ENCODE measurements at places on chromosomes 7 and 10.

- no peak for DNase-seq
Observed at GRCh38 chr10:104045151-104046089, 40.3 kb downstream of the COL17A1 start.

GRCh38 chr7:87003872-87004798, 55.3 kb downstream of the ELAPOR2 start:
- DNase-seq = no peak

GRCh38 chr10:117262291-117262902, 21.5 kb downstream of the SLC18A2 start:
- DNase-seq = no peak

DNA sequence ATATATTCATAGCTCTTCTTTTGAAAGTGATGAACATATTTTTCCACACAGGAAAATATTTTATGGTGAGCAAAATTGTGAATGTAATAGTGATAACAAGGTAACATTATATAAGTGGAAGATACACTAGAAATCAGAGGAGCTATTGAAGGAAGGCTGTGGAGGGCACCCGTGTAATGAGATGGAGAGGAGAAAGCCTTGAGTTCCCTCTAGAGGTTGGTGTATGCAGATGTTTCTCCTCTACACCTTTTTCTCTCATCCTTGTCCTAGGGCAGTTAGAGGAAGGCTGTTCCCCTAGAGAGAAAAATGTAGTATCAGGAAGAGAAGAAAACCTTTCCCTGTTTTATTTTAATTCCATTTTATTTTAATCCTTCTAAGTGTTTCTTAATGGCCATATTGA, 54.6 kb upstream of the NRG3 start:
- no peak for DNase-seq

DNA sequence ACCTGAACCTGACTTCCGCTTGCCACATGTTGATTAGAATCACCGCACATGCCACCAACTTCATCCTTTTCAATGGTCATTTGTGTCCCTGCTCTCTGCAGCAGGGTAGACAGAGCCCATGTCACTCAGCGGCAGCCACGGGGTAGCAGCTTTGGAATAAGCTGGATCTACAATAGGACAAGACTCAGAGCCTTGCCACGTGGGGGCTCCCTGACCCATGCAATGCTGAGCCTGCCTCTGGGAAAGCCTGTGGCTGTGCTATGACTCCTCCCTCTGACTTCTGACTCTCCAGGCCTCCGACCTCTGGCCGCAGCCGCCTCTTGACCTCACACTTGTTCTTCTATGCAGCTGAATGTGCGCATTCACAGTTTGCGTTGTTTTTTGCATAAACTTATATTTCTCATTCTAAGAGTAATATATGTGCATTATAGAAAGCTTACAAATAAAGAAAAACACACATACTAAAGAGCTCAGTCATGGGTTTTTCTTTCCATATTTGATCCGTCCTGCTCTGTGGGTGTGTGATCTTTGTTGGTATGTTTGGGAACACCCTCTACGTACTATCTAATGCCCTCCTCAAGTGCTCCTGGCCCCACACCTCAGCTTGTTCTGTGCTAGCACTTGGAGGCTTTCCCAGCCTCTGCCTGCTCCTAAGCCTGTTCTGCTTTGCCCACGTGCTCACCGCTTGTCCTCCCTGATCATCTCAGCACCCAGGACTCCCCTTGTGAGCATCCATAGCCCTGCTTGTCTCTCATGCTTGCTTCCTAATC, 198.0 kb upstream of the MKI67 start:
- DNase-seq = no peak

GRCh38 chr10:27893358-27893954, 105.4 kb downstream of the ODAD2 start:
- DNase-seq = no peak

DNA sequence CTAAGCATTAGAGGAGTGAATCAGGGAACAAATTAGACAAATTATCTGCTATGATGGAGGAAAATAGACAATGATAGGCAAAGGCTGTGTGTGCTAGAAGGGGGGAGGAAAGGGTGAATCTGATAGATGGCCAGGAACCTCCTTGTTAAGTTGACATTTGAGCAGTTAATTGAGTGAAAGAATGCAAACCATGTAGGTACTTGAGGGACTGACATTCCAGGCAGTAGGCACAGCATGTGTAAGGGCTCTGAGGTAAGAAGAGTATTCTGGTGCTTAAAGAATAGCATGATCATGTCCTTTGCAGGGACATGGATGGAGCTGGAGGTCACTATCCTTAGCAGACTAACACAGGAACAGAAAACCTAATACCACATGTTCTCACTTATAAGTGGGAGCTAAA, 48.6 kb upstream of the TES start:
- DNase-seq = no peak

DNA sequence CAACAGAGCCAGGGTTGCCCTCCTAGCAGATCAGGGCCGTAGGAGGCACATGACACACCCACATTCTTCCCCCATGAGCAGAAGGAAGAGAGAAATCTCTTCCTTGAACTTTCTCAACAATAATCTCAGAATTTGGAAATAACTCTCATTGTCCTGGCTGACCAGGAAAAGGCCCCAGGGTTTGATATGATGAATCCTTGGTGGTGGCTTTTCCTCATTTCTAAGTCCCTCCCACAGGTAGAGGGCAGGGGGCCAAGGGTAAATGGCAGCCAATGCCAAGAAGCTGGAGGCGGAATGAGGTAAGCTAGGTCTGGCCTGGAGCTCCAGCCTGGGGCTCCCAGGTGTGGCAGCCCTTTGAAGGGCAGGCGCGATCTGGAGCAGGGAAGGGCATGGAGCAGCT, 67.8 kb downstream of the GRB10 start:
- DNase-seq = no peak

- no peak for DNase-seq
Observed at GRCh38 chr7:38186593-38187314, 8.7 kb downstream of the STARD3NL start.

DNA sequence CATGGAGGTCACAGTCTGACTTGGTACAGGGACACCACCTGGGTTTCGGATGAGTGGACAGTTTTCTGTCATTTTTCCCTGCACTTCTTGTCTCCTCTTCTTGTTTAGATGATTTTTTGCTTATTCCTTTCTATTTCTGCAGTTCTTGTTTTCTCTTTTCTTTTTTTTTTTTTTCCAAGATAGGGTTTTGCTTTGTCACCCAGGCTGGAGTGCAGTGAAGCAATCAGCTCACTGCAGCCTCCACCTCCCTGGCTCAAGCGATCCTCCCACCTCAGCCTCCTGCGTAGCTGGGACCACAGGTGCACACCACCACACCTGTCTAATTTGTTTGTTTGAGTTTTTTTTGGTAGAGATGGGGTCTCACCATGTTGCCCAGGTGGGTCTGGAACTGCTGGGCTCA, 49.7 kb upstream of the RASGEF1A start:
- no peak for DNase-seq

DNA sequence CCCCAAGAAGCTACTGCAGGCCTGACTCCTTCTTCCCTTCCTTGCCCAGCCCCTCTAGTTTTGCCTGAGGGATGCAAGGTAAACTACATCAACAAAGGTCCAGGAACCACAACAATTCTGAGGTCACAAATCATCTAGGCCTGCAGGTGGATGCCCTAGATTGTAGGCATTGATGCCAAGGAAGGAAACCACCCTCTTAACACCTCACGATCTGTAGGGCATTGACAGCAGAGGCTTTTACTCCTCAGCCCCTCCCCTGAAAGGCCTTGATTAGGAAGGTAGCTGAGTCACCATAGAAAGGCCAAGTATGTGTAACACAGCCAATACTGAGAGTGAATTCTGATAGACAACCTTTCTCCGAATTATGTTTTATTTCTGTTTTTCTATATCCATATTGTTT, 46.7 kb upstream of the FAM3C start:
- no peak for DNase-seq

GRCh38 chr10:83908506-83908905, 230.8 kb upstream of the GHITM start:
- DNase-seq = no peak

DNA sequence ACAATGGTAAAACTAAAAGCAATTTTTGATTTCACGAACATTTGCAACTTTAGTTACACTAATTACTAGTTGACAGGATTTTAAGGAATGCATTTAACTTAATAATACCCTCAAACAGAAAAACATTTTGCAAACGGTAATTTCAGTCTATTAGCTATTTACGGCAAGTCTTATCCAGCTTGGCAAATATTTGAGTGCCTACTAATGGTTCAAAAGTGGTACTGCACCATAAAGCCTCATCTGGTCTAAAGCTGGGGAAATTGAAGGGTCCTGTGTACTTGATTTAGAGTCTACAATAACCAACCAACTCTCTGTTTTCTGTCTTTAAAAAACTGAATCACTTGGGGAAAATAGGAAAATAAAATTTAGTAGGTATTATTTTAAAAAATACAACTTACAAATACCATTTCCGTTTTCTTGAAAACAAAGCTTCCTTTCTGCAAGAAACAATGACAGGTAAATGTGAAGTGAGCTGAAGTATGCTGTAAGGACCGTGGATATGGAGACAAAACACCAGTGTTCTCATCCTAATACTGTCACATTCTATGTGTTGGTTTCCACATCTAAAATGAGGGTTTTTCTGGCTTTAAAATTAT, 142.3 kb downstream of the VPS50 start:
- DNase-seq = no peak

DNA sequence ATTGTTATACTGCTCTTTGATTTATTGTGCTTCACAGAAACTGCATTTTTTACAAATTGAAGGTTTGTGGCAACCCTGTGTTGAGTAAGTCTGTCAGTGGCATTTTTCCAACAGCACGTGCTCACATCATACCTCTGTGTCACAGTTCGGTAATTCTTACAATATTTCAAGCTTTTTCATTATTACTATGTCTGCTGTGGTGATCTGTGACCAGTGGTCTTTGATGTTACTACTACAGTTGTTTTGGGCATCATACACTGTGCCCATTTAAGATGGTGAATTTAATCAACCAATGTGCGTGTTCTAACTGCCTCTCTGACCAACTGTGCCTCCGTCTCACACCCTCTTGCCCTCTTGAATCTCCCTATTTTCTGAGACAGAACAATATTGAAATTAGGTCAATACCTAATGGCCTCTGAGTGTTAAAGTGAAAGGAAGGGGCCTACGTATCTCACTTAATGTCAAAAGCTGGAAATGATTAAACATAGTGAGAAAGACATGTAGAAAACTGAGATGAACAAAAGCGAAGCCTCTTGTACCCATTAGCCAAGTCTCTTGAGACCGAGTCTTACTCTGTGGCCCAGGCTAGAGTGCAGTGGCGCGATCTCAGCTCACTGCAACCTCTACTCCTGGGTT, 20.2 kb upstream of the ASL start:
- DNase-seq = no peak

DNA sequence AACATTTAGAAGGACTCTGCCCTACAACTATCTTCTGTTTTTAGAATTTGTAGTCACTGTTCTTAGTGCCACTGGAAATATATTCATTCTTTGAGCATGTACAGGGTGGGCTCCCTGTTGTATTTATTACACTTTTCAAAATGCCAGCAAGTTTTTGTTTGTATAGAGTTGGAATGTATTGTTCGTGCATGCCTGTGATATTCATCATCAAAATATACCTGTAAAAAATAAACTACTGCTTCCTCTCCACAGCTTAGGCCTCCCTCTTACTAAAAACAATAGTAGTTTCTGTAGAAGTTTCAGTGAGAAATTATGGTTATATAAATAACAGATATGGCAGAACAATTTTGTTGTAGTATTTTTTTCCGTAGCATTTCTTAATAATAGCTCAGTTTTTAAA, 61.6 kb downstream of the NHLRC2 start:
- DNase-seq = no peak

GRCh38 chr7:70505886-70506285, 626.1 kb upstream of the GALNT17 start:
- no peak for DNase-seq

GRCh38 chr7:97104719-97105238, 12.7 kb upstream of the SDHAF3 start:
- DNase-seq = peak; percentile 18

DNA sequence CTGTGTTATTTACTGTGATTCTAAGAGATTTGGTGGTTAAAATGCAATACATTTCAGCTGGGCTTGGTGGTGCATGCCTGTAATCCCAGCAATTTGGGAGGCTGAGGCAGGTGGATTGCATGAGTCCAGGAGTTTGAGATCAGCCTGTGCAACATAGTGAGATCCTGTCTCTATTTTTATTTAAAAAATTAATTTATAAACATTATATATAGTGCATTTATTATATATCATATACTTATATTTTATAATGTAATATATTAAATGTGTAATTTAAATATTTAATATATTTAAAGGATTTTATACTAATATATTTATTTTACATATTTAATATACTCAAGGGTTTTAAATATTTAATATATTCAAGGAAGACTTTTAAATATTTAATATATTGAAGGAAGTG, 402.8 kb upstream of the PCDH15 start:
- no peak for DNase-seq

GRCh38 chr7:24549991-24550390, 23.3 kb upstream of the PALS2 start:
- DNase-seq = no peak

DNA sequence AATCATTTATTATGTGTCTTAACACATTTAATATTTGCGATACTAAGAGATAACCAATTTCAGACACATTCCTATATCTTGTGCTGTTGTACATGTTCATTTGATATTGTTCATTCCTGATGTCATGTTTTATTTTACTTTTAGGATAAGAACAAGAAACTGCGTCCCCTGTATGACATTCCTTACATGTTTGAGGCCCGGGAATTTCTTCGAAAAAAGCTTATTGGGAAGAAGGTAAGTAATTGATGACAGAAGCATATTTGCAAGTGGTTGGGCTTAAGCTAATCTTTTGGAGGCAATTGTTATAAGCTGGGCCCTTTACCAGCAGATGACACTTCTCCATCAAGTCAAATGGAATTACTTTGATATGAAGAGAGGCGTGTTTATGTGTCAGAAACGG, 155.3 kb downstream of the SND1 start:
- no peak for DNase-seq

DNA sequence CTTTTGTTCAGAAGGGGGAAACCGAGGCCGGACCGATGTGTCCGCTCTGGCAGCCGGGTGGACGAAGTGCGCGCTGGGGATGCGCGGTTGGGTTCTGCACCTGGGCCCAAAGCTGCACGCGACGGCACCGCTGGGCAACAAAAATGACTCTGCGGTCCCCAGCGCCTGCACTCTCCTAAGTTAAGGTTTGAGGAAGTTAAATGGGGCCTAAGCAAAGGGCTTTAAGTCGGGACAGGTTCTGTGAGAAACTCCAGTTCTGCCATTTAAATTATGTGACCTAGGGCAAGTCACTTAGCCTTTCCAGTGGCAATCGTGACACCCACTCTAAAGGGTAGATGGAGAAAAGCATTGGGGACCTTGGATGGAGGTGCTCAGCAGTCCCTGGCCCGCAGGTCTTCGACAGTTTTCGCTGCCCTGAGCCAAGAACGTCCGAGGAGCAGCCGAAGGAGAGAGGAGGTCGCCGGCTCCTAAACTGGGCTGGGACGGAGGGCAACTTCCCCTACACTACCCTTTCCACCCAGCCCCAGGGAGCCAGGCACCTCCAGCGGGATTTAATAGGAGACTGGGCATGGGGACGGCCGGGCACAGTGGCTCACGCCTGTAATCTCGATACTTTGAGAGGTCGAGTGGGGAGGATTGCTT, 534 bp upstream of the ACBD5 start:
- no peak for DNase-seq

GRCh38 chr10:64091897-64092296, 570.7 kb downstream of the REEP3 start:
- DNase-seq = no peak
